ENCODE measurements at places on chromosomes 2 and 18. TPM values are rescaled to one million over a fixed set of nuclear protein-coding genes. Genes with fewer than 3 reads are reported as not detected.

The STK11IP gene
- polyA plus RNA-seq = 13.6 TPM

DNA sequence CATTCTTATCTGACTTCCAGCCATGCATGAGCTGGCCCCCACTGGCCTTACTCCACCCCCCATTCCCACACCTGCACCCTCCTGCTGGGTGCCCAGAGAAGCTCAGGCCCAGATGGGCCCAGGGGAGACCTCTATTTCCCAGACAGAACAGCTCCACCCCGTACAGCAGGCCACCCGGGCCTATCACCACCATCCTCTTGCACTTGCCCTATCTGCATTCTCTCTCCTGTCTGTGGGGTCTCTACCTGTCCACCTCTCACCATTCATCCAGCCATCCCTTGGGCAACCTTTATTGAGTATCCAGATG, 25.3 kb upstream of the TNS1 start:
- no peak for DNase-seq

GRCh38 chr2:70679259-70679658, 88.7 kb downstream of the ADD2 start:
- no peak for DNase-seq

GRCh38 chr2:98419544-98419943, 25.1 kb upstream of the INPP4A start:
- no peak for DNase-seq

The NRP2 gene
- 36.3 TPM for polyA plus RNA-seq

GRCh38 chr2:239096676-239097427, 249.0 kb downstream of the TWIST2 start:
- DNase-seq = no peak

The RFTN2 gene
- polyA plus RNA-seq = 21.4 TPM

The POTEJ gene
- polyA plus RNA-seq = not detected

- no peak for DNase-seq
Observed at GRCh38 chr2:42386682-42387081, 25.7 kb upstream of the COX7A2L start.

The NOTO gene
- not detected for polyA plus RNA-seq

The SP140 gene
- polyA plus RNA-seq = 0.43 TPM

- no peak for DNase-seq
Observed at GRCh38 chr2:138818556-138818955, 38.4 kb upstream of the NXPH2 start.

DNA sequence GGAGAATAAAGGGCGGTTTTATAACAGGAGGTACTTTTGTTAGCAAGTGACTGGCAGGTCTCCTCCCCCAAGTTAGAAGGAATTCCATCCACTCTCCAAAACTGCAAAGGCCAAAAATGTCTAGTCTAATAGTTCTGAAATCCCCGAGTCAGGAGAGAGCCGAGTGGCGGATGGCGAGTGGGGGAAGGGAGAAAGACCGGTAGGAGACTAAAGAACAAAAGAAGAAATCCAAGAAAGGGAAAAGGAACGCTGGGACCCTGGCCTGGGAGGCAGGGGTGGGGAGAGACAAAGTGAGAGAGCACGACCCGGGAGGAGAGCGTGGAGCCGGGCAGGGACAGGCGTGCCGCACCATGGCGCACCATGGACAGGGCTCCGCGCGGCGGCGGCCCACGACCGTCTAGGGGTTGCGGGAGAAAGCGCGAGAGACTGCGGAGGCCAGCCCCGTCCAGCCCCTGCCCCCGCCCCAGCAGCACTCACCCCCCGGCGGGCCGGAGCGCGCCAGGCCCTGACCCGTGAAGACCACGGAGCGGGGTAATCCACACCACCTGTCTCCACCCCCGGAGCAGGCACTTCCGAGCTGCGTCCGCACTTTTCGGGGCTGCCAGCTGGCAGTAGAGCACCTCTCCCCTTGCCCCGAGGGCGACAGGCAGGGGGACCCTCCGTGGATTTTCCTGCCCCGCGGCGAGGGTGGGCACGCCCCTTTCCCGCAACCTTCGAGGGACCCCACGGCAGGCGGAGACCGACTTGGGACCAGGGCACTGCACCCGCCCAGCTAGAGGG, 1.6 kb downstream of the CDH2 start:
- DNase-seq = peak; percentile 31

DNA sequence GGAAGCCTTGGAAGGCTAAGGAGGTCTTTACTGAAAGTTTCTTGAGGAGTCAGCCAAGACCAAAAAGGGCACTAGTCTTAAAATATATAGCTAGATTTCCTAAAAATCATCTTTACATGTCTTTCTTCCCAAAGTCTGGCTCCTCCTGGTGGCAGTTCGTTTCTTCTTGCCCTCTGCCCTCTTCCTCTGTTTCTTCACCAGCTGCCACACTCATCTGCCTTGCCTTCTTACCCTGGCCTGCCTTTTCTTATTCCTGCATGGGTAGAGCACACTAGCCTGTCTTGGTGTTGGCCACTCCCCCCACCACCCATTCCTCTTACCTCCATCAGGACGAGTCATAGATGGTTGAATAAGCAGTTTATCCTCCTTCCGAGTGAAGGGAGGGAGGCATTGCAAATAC, 129.8 kb downstream of the RAPGEF4 start:
- DNase-seq = no peak

The AQP4 gene
- 1.2 TPM for polyA plus RNA-seq

DNA sequence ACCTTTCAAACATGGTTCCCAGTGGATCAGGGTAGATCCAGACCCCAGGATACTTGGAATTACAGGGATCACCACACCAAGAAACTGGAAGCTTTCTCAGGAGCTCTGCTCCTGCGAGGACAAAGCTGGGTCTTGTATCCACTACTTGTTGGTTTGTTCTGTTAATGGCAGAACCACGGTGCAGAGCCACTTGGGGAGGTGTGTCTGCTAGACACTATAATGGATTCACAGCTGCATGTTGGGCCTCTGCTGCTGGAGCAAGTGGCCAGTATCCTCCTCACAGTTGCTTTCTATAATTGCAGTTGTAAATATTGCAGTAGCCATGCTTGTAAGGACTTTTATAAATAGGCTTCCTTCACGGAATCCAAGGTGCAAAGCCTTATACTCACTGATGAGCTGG, 12.9 kb downstream of the FOSL2 start:
- DNase-seq = no peak

- DNase-seq = no peak
Observed at GRCh38 chr18:45274026-45274425, 341.2 kb upstream of the SLC14A2 start.

DNA sequence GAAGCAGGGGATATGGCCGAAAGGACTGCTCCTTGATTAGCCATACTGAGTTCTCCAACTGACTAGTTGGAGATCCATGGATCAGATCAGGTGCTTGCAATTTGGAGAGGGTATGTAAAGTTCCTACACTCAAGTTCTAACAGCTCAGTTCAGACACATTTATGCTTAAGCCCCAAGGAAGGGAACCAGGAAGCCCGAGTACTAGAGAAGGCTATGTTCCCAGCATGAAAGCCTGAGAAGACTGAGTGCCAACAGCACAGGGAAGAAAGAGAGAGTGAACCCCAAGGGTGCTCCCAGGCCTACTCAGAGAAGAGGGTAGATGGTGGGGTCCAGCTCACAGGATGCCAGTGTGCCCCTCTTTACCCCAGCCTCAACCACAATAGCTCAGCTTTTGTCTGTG, 16.1 kb upstream of the SPTBN1 start:
- DNase-seq = no peak

DNA sequence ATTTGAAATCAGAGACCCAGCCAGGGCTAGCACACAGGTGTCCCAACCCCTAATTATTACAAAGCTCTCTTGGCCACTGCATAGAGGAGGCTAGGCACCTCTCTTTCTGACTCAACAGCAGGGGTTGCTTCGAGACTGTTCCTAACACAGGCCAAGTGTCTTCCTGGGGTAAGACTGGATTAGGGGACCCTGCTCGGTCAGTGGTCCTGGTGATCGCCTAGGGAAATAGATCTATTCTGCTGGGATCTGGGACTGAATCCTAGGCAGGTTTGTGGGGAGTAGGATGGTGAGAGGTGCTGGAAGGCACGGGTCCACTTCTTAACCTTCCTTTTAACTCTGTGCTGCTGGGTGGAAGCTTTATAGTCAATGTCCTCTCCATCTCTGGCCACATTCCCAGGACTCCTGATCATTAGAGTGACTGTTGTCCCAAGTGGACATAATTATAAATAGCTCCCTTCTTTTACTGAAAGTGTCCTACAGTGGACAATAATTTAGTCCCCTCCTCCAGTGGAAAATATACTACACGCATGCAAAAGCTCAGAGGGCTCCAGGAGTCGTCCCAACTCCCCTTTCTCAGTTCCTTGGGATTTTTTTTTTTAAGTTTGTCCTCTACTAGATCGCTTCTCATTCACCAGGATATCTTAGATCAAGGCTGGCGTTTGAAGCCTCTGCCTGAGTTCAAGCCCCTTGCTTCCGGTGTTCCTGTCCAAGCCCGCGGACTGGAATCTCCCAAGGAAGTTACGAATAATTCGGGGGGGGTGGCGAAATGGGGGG, 1.3 kb upstream of the TRIB2 start:
- no peak for DNase-seq

- DNase-seq = peak; percentile 82
Observed at GRCh38 chr2:10434886-10435819, 13.0 kb downstream of the ODC1 start.

DNA sequence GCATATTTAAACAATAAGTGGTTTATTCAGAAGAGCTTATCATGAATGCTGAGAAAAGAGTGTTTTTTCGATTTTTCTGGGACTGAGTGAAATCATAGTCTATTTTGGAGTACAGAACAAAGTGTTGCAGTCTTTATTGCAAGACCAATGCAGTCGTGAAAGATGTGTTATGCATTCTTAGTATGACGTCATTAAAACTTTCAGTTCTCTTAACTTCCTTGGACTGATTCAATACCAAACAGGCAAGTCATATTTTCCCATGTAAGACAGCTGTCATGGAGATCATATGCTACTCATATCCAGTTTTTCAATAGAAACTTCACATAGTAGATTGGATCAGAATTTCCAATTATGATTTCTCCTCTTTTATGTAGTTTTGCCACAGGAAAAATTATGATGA, 92.6 kb downstream of the RIT2 start:
- no peak for DNase-seq

GRCh38 chr2:185645529-185645928, 93.1 kb upstream of the FSIP2 start:
- peak; percentile 9 for DNase-seq

GRCh38 chr18:23154030-23154429, 18.7 kb downstream of the CABLES1 start:
- no peak for DNase-seq

GRCh38 chr18:5175378-5175777, 21.7 kb downstream of the AKAIN1 start:
- DNase-seq = no peak

The CELF4 gene
- 9.5 TPM for polyA plus RNA-seq

The CD8A gene
- polyA plus RNA-seq = 0.31 TPM

The TDRD15 gene
- not detected for polyA plus RNA-seq

The CPLX4 gene
- not detected for polyA plus RNA-seq

DNA sequence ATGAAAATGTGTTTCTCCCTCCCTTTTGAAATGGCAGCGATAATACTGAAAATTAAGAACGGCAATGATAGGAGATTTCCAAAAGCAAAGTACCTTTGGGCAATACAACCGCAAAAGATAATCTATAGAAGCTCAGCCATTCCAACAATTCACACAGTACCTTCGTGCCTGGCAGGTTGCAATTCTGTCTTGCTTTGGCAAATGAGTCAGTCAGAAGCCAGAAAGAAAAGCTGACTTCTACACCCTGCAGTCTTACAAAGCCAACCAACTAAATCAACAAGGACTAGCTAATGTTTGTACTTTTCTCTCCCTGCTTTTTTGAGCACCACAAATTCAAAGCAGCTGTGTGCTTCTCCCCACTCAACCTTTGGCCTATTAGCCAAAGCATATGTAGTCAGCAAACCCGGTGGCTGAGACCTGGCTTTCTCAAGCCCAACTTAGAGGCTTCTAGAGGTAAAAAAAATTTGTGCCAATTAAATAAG, 25.7 kb upstream of the ID2 start:
- DNase-seq = no peak

Measured in muscle of arm (tissue), 14 donors.